AG10803 (cell line): ENCODE measurements at places on chromosomes 5 and 9.

DNA sequence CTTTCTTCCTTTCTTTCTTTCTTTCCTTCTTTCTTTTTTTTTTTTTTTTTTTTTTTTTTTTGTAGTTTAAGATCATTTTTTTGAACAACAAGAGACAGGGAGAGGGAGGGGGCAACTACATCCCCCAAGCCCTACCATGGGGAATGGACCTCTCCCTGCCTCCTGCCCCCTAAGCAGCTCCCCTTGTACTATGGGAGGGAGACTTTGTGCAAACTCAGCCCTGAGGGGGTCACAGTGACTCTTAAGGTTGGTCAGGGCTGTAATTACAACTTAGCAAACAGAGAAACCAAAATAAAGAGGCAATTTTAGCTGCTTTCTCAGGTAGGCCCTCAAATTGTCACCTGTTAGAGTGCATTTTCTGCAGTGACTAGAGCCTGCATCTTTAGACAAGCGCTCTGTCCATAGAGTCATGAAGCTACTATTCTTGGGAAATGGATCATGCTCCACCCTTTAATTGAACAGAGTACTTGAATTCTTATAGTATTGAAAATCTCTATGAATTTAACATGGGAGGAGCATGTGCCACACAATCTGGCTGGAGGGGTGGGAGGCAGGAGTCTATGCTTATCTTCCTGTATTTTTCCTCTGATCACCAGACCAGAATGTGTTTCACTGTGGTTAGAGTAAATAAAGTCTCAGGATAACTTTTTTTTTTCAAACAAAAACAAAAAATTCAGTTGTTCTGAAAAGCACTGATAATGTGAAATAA, 24.3 kb upstream of the PIK3R1 start:
- DNase-seq = no peak

DNA sequence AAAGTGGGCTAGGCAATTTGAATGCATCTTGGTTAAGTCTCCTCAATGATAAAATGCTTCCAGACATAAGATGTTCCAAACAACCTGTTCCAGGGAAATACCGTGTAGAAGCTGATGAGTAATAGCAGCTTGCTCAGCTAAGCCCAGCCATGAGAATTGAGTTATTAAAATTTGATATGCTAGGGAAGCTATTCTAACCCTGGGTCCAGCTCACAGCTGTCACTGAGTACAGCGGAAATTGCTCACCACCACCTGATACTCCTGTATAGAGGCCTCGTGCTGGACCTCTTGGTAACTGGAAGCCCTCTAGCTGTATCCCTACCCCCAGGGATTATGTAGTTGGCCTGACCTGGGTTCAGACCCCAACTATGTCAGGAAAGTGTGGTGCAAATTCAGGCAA, 521.3 kb upstream of the TRPC7 start:
- no peak for DNase-seq

DNA sequence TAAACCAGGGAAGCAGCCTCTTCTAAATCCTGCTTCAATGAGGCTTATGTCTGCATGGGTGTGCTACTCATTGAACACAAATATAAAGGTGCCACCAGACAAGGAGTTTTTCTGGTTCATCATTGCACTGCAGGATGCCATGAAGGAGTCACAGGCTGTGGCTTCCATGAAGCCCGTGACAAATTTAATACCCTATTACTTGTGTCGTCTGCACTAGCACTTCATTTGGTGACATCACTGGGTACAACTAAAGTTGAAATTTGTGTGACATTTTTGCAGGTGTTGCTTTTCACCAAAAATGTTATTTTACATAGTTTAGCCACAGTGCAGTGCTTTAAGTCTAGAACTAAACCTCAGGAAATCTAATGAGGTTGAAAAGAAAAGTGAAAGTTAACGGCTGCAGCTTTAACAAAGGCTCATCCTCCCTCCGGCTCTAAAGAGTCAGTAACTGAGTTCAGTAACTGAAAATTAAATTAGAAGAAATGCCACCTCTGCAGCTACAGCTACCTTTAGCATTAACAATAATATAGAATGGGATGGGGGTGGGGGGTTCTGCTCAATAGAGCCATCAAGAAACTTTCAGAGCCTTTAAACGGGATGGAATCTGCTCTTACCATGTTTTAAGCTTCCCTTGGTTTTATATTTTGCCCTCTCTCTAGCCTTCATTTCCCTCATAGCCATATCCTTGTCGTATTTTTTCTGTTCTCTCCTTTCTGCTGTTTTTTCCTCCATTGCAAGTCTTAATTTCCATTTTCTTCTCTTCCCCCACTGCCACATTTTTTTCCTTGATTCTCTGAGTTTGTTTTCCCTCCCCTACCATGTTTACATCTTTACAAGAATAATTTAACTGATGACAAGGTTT, 233.8 kb upstream of the TMEM161B start:
- DNase-seq = no peak

GRCh38 chr9:106468431-106468830, 394.5 kb upstream of the ZNF462 start:
- no peak for DNase-seq

- DNase-seq = no peak
Observed at GRCh38 chr5:156444753-156445291, 117.9 kb downstream of the SGCD start.

GRCh38 chr5:71907608-71908145, 188.6 kb downstream of the CARTPT start:
- DNase-seq = no peak

- DNase-seq = no peak
Observed at GRCh38 chr9:119533504-119533903, 164.3 kb upstream of the BRINP1 start.

GRCh38 chr9:1869843-1870242, 145.3 kb upstream of the SMARCA2 start:
- no peak for DNase-seq

GRCh38 chr9:27469550-27469949, 54.5 kb upstream of the IFNK start:
- no peak for DNase-seq

DNA sequence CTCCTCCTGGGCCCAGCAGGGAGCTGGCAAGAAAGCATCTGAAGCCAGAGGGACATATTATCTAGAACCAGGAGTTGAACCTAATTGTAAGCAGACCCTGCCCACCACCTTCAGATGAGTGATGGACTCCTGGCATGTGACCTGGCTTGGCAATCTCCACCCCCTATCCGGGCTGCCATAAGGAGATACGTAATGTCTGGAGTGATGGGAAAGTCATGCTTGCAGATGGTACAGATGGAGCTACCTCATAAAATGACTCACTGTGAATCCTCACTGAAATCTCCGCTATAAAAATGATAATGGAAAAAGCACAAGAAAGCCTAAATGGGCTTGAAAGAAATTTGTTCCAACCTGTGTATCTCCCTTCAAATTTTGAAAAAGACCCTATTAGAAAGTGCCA, 157.5 kb downstream of the DMRT2 start:
- DNase-seq = peak; percentile 79

DNA sequence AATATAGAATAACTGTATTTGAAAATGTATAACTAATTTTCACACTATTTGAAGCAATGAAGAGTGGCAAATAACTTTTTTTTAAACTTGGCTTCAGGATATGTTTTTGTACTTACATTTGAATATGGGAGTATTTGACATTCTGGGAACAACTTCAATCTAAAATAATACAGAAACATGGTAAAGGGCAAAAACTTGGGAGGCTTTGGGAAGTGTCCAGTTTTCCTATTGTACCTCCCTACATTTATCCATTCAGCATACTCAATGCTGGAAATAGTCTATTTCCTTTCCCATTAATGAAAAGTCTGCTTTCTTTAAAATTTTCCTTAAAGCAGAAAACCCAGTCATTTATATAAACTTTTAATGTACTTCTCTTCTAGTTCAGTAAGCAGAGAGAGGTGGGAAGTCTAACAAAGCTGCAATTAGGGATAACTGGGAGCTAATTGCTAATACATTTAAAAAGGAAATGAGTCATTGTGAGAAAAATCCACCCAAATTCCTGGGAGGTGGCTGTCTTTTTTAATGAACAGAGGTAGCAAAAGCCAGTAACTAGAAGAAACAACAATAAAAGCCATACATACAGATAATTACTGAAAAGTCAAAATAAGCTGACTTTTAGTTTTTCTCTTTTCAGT, 128.8 kb downstream of the FBN2 start:
- no peak for DNase-seq

DNA sequence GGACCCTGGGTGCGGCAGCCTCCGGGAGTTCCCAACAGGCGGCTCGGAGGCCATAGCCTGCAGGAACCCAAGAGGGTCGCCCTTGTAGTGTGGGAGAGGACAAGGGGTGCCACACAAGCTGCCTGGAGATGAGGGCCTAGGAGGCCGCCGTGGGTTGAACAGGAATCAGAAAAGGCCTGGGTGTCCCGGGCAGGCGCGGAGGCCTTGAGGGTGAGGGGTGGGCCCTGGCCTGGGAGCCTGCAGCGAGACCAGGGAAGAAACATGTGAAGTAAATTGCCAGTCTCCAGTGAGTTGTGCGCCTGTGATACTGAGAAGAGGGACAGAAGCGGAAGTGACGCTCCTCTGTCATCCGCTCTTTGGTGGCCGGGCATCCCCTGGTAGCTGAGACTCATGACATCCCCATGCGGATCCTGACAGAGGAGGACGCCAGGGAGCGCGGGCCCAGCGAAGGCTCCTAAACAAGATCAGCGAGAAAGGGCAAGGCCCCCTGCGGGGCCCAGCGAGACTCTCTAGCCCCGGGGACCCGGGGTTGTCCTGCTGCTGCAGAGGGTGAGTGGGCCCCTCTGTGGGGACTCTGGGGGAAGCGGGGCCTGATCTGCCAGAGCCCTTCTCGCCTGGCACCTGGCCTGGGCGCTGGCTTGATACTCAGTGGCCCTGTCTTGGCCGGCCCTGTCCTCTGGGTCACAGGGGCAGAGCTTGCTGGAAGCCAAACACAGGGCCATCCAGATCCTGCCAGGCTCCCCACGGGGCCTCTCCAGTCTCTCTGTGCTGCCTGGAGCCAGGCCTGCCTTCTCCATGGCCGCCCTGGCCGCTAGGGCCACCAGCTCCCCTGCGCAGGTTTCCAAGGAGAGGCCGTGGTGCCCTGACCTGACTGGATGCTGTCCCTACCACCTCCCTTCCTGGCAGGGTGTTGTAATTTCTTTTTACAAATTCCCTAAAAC, 788.4 kb downstream of the TLE4 start:
- DNase-seq = no peak

DNA sequence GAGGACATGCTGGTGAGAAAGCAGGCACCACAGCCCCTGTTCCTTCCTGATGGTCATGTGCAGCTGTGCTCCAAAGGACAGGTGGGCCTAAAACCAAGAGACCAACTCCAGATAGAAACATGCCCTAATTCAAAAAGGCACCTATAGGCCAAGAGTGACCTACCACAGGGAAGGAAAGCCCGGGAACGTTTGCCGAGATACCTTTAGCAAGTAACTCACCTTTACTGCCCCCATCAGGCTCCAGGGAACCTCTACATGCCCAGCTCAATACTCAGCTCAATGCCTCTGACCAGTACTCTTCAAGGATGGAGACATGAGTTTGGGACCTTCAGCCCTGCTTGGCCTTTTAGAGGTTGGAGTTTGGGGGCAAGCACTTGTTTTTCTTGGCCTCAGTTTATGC, 172.8 kb upstream of the FSTL4 start:
- no peak for DNase-seq

- peak; percentile 48 for DNase-seq
Observed at GRCh38 chr5:37696190-37697021, 143.4 kb downstream of the GDNF start.

DNA sequence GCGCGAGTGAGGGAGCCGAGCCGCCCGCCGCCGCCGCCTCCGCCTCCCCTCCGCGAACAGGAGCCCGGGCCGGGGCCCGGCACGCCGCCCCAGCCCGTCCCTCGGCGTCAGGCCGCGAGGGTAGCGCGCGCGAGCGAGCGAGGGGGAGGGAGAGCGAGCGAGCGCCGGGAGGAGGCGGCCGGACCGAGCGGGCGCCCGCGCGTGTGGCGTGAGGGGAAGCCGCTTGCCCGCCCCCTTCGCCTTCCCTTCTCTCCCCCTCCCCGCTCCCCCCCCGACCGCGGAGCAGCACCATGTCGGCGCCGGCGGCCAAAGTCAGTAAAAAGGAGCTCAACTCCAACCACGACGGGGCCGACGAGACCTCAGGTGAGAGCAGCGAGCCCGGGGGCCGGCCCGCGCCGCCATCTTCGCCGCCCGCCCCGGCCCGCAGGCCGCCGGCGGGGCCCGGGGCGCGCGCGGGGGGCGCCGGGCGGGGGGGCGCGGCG, 312 bp downstream of the SET start:
- no peak for DNase-seq
